GM03348 (cell line): ENCODE measurements at places on chromosomes 13 and 19.

GRCh38 chr19:1136201-1136600 lies 32.4 kb downstream of the GPX4 start:
- no peak for DNase-seq

DNA sequence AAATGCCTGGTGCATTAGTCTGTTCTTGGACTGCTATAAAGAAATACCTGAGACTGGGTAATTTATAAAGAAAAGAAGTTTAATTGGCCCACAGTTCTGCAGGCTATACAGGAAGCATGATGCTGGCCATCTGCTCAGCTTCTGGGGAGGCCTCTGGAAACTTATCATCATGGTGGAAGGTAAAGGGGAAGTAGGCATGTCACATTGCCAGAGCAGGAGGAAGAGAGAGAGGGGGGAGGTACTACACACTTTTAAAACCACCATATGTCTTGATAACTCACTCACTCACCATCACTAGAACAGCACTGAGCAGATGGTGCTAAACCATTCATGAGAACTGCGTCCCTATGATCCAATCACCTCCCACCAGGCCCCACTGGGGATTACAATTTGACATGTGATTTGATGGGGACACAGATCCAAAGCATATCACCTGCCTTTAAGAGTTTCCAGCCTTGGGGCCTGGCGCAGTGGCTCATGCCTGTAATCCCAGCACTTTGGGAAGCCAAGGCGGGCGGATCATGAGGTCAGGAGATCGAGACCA lies 219.0 kb downstream of the KATNAL1 start:
- no peak for DNase-seq

- DNase-seq, result no peak
Observed at GRCh38 chr13:77745784-77746183, 48.3 kb downstream of the SLAIN1 start.

GRCh38 chr13:32047793-32048192 lies 16.2 kb downstream of the FRY start:
- DNase-seq, result no peak

GRCh38 chr19:3006075-3006767 lies 22.9 kb downstream of the TLE2 start:
- no peak for DNase-seq

DNA sequence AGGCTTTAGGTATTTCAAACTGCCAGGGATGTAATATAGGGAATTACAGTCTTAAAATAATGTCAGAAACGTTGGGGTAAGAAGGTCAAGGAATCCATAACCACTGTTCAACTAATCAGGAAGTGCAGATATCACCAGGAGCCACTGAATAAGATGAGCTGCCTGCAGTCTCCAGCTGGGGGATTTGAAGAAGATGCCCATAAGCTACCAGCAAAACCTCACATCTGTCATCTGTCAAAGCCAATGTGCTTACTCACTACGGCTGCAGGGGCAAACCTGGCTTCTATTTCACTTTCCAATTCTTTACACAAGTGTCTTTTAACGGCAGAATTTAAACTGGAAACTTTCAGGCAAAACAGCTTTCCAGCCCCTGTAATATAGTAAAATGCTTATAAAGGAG lies 1410.1 kb upstream of the ATXN8OS start:
- no peak for DNase-seq

- DNase-seq, result no peak
Observed at GRCh38 chr19:4369109-4369887, 25.9 kb downstream of the MPND start.

- no peak for DNase-seq
Observed at GRCh38 chr19:33520844-33521479, 629 bp downstream of the PEPD start.

DNA sequence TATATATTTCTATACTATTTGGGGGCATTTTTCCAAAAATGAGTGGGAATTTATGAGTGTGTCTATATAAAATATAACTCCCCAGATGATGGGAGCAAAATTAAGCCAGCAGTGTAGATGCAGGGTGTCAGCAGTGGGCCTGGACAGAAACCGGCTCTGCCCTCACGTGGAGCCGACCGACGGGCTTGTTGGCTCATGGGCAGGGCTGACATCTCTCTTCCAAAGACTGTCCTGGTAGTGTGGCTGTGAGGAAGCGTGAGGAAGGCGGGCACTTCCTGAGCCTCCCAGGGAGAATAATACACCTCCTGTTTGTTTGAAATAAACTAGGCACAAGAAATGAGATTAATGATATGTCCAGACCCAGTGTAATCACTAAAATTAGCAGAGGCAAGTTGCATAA lies 206.5 kb downstream of the TEX29 start:
- no peak for DNase-seq

- peak; percentile 14 for DNase-seq
Observed at GRCh38 chr19:20167651-20168122, 673 bp downstream of the ZNF486 start.

- no peak for DNase-seq
Observed at GRCh38 chr19:7476777-7477494, 11.9 kb downstream of the PEX11G start.

DNA sequence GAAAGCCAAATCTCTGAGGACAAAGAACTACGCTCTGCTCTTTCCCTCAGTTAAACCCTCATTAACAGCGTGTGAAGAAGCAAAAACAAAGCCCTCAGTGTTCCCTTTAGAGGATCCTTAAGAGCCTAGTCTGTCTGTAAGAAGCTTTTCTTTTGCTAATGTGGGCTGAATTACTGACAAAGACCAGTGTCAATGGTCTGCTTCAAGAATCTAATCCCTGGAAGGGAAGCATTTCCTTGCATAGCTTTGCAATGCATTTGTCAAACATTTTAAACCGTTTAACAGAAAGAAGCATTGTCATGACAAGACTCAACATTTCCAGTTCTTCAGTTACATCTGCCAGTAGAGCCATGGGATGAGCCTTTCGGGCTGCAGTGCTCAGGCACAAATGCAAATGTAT lies 64.9 kb downstream of the EDNRB start:
- no peak for DNase-seq

DNA sequence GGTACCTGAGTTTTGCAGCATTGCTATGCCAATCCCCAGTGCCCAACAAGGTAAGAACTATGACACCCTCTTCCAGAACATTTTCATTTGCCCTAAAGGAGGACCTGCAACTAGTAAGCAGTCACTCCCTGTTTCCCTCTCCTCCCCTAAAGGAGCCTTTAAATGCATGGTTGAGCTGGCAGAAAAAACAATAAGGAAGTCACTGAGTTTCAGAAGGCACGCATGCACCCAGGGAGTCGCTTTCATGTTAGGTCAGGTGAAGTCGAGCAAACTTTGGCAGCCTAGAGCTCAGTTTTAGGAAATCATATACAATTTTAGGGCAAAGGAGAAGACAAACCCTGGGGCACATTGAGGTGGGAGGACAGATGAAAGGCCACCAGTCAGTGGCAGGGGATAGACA lies 11.8 kb downstream of the NLRP11 start:
- DNase-seq, result no peak

DNA sequence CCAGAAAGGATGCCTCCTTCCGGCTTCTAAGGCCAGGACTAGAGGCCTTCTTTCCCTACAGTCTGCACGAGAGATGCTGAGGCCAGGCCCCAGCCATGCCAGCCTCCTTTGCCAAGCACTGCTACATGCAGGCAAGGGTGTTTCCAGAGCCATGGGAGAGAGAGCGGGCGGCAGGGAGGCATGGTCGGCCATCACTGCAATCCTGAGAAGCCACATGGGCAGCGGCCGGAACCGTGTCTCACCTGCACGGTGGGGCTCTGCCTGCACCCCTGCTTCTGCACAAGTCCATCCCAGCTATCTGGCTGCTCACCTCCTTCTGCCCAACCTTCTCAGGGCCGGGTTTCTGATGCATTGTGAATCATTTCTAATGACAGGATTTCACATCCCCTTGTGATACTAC lies 35.1 kb downstream of the TSHZ3 start:
- DNase-seq, result no peak

- peak; percentile 67 for DNase-seq
Observed at GRCh38 chr19:49151267-49152118, 3.7 kb downstream of the HRC start.

DNA sequence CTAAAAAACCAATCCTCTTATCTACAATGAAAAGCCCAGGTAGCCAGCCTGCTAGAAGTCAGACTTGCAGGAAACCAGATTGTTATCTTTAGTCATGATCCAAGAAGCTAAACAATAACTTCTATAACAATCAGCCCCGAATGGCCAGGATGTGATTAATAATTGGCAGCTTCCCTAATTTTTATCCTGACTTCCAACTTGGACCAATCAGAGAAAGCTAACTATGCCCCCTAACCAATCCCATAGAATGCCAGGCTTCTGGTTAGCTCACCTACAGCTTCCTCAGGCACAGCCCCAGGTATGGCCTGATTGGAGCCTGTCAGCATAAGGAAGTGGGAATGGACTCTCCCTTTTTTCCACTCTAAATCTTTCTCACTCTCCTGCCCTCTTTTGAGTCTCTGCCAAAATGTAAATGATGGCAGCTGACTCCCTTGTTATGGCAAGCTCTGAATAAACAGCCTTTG lies 394.9 kb downstream of the DLEU7 start:
- DNase-seq, result no peak

GRCh38 chr19:18437491-18438330 lies at the start of gene ISYNA1:
Gene ISYNA1 (minus strand): TSS chr19:18438133. CDS start chr19:18437979, 154 bp downstream.
- peak; percentile 68 for DNase-seq

DNA sequence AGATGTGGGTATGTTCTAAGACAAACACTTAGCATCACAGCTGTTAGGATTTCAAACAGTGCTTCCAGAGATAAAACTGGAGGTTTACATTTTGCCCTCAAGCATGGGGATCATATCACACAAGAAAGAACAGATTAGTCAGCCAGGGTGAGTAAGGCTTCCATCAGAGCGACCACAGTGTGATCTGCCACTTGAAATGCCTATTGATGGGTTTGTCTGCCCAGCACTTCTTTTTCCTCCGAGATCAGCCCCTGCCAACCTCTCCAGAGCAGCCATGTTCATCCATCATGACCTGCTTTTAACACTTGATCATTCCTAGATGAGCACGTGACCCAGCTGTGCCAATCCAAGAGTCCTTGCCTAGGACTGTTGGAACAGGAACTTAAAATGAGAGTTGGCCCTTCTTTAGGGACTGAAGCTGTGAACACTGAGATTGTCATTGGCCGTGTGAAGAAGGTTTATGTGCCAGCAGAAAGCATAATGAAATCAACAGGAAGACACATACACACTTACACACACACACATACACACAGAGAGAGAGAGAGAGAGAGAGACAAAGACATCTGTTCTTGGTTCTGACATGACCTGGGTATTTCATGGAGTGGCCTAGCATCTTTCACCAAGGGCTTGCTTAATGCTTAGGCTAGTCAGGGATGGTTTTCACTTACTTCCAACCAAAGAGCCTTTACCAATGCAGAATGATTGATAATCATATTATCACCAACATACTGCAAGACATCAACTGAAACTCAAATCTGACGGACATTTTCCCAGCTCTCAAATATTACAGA lies 5.2 kb upstream of the CEBPG start:
- no peak for DNase-seq

GRCh38 chr13:52103386-52103785 lies 25.5 kb downstream of the NEK5 start:
- no peak for DNase-seq

GRCh38 chr19:49301165-49301865 lies 23.7 kb downstream of the SLC6A16 start:
- DNase-seq, result peak; percentile 85

- no peak for DNase-seq
Observed at GRCh38 chr13:34617473-34618083, 324.5 kb upstream of the NBEA start.

GRCh38 chr19:15666883-15667282 lies 6.0 kb upstream of the CYP4F12 start:
- no peak for DNase-seq

- no peak for DNase-seq
Observed at GRCh38 chr13:22200440-22200839, 529.6 kb downstream of the FGF9 start.

GRCh38 chr19:47183601-47184000 lies 47.4 kb downstream of the BBC3 start:
- no peak for DNase-seq

DNA sequence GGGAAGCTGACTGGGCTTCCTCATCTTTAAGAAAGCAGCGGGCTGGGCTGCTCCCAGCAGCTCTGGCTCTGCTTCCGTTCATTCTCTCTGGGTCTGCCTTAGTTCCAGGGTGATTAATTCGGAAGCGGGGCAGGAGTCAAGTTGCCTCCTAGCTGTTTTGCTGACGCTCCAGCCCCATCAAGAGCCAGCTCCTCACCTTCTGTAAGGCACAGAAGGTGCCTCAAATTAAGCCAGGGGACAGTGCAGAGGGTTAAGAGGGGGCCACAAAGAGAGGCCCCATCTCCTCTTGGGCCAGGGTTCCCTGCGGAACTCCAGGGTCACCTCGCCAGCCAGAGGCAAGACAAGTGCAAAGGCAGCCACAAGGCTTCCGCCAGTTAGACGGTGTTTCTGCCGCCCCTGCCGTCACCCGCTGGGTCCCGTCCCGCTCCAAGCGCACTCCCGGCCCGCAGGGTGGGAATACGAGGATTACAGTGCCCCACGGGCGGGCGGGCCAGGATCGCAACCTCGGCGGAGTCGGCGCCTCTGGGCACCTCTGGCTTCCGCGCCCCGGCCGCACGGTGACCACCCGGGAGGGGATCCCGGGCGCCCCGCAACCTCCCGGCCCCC lies 508 bp downstream of the SLC15A1 start:
- peak; percentile 46 for DNase-seq

- no peak for DNase-seq
Observed at GRCh38 chr13:111286749-111287148, 33.7 kb upstream of the TEX29 start.

DNA sequence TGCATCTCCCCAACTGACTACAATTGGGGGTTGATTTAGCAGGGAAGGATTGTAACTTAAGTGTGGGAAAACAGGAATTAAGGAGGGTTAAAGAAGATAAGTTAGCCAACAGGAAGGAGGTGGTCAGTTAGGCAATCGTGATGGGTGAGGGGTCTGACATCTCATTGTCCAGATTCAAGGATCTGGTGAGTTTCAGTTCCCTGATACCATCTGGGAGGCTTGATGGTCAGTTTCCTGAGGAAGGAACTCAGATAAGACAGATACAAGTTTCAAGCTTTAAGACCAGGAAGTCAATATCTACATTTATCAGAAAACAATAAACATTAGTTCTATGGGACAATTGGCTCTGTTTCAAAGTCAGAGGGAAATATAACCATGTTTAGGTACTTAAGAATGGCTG lies 601.8 kb downstream of the SLITRK6 start:
- DNase-seq, result no peak

- DNase-seq, result no peak
Observed at GRCh38 chr19:35641515-35642151, at the start of gene ETV2. Gene ETV2 (plus strand): TSS chr19:35641745. CDS start chr19:35642461, 716 bp downstream.

DNA sequence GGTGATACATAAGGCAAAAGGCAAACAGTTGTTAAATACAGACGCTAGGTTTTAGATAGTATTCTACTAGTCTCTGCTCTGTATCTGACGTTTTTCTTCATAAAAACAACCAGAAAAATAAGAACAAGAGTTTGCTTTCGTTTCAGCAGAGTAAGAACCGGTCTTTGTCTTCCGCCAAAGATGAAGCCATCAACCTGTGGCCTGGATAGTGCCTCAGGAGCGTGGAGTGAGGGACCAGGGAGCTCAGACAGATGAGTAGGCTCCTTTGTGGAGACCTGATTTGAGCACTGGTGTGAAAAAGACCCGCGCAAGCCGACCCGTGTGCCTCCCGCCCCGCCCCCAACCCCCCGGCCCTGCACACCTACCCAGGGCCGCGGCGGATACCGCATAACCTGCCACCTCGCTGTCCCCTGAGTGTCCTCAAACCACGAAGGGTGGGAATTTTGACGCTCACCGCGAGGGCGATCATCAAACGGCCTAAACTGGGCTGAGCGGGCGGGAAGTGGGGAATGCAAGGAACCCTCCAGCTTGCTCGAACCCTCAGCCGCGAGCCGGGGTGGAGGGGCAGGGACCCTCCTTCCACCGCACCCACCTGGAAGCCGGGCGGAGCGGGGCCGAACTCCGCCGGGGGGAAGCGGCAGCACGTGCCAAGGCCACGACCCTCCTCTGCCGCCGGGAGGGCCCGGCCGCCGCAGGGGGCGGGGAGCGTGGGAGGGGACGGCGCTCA lies 866 bp upstream of the LMO7 start:
- DNase-seq, result peak; percentile 29
